ENCODE measurements at places on chromosomes 12 and 14.
A peak's percentile ranks its signal among the peaks of the same experiment; 100 is the strongest.

- DNase-seq, result no peak
Measured at GRCh38 chr12:58066296-58066695, 124.9 kb downstream of the ATP23 start.

DNA sequence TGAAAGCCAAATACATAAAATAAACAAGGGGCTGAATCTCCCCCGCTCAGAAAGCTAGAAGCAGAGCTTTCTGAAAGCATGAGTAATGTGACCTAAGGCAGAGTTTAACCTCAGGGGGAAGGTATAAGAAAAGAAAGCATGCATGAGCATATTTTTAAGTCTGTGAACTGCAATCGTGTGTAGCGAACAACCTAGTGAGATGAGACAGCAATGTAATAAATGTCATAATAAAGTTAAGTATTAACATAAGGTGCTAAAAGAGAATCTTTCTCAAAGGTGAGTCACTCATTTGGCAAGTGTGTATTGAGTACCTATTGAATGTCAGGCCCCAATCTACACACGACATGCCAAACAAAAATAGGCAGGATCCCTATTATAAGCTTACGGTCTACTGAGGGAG, 14.2 kb upstream of the WDR20 start:
- DNase-seq, result no peak

GRCh38 chr12:6460751-6461371, 9.0 kb downstream of the TAPBPL start:
- no peak for DNase-seq

GRCh38 chr14:32606301-32606700, 277.2 kb downstream of the AKAP6 start:
- no peak for DNase-seq

DNA sequence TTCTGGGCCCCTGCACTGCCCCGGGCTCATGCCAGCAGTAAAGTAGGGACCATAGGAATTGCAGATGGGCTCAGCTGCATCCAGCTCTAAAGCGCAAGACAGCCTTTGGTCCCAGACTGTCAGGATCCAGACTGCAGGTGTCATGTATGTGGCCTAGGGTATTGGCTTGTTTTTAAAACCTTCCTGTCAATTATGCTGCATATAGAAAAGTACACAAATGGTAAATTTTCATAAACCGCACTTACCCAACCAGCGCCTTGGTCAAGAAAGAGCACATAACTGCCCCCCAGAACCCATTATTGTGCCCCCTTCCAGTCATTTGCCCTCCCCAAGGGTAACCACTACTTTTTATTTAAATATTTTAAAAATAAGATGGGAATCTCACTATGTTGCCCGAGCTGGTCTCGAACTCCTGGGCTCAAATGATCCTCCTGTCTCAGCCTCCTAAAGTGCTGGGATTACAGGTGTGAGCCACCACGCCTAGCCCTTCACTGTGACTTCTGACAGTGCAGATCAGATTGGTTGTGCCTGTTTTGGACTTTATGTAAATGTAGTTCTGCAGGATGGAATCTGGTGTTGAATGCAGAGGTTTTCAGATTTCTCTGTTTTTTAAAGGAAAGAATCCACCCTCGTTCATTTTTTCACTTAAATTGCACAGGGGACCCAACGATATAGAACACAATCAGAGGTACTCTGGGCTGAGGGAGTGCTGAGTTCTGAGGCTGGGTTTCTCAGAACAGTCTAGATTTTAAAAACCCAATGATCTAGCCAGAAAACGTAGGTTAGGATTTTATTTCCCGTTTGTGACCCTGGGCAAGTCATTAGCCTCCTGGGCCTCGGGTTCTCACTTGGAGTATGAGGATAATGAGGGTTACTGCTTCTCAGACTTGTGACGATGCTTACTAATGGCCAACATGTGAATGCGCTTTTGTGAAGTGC, 6.7 kb downstream of the NR4A1 start:
- DNase-seq, result no peak

- no peak for DNase-seq
Measured at GRCh38 chr14:36967892-36968555, 204.4 kb downstream of the SLC25A21 start.

GRCh38 chr12:122505419-122506051, 4.8 kb upstream of the ZCCHC8 start:
- DNase-seq, result no peak

DNA sequence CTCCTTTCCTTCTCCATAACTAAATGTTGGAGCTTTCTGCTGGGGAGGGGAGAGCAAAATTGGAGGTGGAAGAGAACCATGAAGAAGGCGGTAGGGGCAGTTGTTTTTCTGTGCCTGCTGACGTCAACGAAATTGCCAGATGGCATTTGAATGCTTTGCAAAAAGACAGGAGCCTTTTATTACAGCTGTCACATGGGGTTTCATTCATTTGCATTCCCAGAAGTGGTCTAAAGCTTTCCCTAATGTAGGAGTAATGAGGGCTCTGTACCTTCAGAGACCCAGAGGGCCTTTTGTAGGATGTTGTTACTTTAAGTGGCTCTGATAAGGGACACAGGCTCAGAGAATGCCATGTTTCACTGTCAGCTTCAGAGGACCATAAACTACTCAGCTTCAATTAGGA, 107.1 kb upstream of the SLCO1C1 start:
- DNase-seq, result no peak

GRCh38 chr14:100603341-100604120, 16.3 kb upstream of the BEGAIN start:
- no peak for DNase-seq

DNA sequence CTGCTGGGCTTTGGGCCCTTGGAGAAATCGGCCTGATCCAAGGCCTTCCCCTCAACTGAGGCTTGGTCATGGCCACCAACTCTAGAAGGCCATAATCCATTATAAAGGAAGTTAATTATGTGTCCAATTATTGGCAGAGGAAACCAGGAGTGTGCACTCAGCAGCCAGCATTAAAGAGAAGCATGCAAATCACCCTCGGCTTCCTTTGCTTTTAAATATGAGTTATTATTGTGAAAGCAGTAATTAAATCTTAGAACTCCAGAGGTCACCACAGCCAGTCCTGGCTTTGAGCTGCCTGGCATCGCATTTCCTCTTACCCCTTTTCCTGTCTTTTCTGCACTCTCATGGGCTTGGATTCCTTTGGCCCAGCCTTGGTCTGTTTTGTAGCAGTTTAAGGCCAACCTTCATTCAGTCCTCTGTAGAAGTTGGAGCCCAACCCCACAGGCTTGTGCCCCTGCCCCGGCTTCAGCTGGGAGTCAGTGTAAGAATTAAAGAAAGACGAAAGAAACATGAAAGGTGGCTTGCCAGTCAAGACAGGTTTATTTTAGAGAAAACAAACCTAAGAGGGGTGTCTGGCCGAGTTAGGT, 14.7 kb upstream of the KRT86 start:
- no peak for DNase-seq

DNA sequence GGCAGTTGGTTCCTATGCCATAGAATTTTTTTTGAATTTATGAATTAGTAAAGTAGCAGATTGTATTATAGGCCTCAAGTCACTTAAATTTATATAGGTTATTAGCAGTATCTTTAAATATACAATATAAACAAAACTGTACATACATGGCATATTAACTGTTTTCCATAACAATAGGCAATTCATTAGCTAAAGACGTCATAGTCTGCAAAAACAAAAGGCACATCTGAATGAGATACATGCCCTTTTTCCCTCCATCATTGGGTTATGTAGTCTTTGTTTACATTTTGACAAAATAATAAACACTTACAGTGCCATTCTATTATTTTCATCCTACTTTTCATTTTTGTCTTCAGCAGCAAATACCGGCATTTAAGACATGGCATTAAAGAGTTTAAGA, 1.1 kb upstream of the VCPKMT start:
- DNase-seq, result no peak

GRCh38 chr12:58901664-58902063, 18.6 kb downstream of the LRIG3 start:
- no peak for DNase-seq

- no peak for DNase-seq
Measured at GRCh38 chr14:68951800-68952530, 27.1 kb downstream of the ACTN1 start.

GRCh38 chr12:111598637-111599452, at the start of gene ATXN2:
Gene ATXN2, minus strand, starts transcription at chr12:111599315. Its CDS starts 281 bp downstream, at chr12:111599034.
- DNase-seq, result peak; percentile 64

GRCh38 chr12:94308612-94309011, 151.1 kb downstream of the CEP83 start:
- DNase-seq, result no peak

DNA sequence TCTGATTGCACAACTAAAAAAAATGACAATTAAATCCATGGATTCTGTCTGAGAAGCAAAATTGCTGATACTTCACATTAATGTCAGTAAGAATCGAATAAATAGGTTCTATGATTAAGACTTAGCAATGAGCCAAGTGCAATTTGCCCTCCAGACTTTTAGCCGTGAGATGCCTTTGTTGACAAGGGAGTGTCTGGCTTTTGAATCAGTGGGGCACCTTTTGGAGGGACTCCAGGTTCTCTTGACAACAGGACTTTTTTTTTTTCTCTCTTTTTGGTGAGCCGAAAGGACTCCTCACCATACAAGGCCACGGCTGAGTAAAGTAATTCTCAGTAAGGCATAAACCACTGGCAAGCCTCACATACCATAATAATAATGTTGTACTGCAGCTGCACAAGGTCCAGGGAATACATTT, 4.7 kb upstream of the MDM1 start:
- no peak for DNase-seq

GRCh38 chr14:75277008-75277814, 1.4 kb upstream of the FOS start:
- DNase-seq, result peak; percentile 16

DNA sequence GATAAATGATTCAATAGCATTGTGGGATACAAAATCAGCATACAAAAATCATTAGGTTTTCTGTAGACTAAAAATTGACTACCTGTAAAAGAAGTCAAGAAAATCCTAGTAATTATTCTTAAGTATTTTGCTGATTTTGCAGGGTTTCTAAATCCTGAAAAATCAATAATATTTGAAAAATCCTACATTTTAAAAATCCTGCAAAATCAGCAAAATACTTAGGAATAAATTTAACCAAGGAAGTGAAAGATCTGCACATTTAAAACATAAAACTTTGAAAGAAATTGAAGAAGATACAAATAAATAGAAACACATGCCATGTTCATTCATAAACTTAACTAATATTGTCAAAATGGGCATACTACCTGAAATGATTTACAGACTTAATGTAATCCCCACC, 517.7 kb downstream of the RERGL start:
- DNase-seq, result no peak

- DNase-seq, result no peak
Measured at GRCh38 chr14:33377596-33378390, 439.1 kb downstream of the NPAS3 start.

GRCh38 chr14:102196039-102196901, 56.6 kb downstream of the WDR20 start:
- no peak for DNase-seq

GRCh38 chr14:51895375-51895774, 35.0 kb downstream of the GNG2 start:
- DNase-seq, result no peak

GRCh38 chr14:101481557-101481956, 79.7 kb upstream of the DIO3 start:
- DNase-seq, result no peak

DNA sequence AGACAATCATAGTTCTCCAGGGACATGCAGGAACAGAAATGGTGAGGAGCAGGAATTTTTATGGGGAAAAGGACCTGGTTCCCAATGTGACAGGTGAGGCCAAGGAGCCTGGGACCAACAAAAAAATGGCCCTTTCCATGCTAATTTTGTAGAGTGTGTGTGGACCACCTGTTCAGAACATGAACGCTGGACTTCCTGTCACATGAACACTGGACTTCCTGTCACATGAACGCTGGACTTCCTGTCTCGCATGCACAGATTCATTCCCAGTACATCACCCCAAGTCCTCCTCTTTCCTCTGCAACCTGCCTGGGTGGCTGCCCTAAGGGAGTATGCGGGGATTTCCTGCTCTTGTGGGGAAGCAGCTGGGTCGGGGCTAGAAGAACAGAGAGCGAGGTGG, 10.1 kb downstream of the FGF6 start:
- DNase-seq, result no peak

DNA sequence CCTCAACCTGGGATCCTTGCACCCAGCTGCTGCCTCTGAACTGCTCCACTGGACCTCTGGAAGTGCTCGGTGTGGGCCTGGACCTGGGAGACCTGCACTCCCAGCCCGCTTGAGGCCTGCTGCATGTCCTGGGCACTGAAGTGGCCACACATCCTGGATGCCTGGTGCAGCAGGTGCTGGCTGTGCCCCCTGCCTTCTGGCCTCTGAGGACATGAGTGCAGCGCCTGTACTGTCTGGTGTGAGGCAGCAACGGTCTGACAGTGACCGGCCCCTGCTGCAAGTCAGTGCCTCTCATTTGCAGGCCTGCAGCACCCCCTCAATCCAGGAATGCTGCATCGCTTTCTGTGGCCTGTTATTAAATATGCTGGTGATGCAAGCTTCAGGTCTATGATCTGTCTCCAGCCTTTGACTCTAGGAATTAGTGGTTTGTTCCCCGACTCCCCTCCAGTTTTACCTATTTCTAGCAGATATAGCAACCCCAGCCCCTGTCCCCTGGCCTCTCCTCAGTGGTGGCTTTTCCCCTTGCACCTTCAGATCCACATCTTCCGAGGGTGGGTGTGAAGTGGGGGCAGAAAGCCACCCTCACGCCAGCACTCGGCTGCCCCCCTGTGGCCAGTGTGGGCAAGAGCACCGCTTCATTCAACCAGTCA, 3.6 kb downstream of the SMIM41 start:
- DNase-seq, result peak; percentile 11

GRCh38 chr14:33679461-33680225, 271.2 kb downstream of the EGLN3 start:
- no peak for DNase-seq

- no peak for DNase-seq
Measured at GRCh38 chr12:31306866-31307265, 19.1 kb downstream of the SINHCAF start.

- no peak for DNase-seq
Measured at GRCh38 chr14:33836900-33837577, 113.8 kb downstream of the EGLN3 start.

- DNase-seq, result no peak
Measured at GRCh38 chr12:46366771-46367170, 5.8 kb downstream of the SLC38A2 start.

GRCh38 chr12:79451978-79452377, 238.8 kb downstream of the PAWR start:
- no peak for DNase-seq

GRCh38 chr14:36289954-36290353, 30.5 kb downstream of the MBIP start:
- no peak for DNase-seq

GRCh38 chr12:122610911-122611310, 83.9 kb downstream of the KNTC1 start:
- no peak for DNase-seq

- no peak for DNase-seq
Measured at GRCh38 chr12:91219511-91219910, 36.9 kb upstream of the DCN start.

GRCh38 chr14:95387826-95388445, 68.2 kb upstream of the CLMN start:
- no peak for DNase-seq

DNA sequence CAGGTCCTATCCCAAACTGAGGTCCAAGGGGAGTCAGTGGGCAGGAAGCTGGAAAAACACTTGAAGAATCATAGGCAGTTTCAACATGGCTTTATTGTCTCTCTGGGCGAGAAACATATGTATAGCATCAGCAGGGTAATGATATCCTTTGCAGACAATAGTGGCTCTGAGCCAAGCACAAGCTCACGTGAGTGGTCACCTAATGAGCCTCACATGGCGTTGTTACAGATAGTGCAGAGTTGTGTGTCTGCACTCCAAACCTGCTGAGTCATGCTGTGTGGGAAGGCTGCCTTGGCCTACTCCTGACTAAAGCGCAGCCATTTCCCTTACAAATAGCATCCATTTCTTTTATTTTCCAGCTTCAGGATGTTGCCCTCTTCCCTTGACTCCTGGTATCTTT, 105.2 kb upstream of the SYT1 start:
- no peak for DNase-seq
